Skin of body (tissue), 3 donors: ENCODE measurements at places on chromosomes 1 and 21. TPM values are rescaled to one million over a fixed set of nuclear protein-coding genes. Genes with fewer than 3 reads are reported as not detected.

- DNase-seq, result peak; percentile 88
Observed at GRCh38 chr1:198935306-198935921, 296.6 kb downstream of the PTPRC start.

GRCh38 chr1:243489681-243490546, 234.1 kb downstream of the SDCCAG8 start:
- no peak for DNase-seq

DNA sequence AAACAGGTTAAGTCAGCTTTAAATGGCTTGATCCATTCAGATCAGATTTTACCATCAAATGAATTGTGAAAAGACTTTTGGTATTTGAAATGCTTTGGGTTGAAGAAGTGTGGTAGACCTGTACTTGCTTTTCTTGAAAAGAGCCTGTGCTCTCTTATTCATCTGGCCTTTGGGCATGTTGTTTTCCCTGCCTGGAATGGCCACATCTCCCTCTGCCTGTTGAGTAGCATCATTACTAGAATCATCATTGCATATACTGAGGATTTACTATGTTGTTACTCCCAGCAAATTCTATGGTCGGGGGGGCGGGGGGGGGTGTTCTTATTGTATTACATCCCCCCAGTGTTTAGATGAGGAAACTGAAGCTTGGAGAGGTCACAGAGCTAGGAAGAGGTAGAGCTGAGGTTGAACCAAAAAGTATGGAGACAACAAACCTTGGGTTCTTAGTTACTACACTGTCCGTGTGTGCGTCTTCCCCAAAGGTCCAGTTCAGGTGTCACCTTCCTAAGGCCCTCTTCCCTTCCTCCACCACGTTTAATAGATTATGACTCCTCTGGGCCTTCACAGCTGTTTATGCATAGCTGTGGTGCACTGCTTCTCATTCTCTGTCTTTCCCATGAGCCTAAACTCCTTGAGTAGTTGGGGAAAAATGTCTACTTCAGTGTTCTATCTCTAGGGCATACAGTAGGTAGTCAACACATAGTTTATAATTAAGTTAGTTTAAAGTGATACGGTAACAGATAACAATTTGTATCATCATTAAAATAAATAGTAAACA, 246.4 kb upstream of the HOOK1 start:
- DNase-seq, result no peak

DNA sequence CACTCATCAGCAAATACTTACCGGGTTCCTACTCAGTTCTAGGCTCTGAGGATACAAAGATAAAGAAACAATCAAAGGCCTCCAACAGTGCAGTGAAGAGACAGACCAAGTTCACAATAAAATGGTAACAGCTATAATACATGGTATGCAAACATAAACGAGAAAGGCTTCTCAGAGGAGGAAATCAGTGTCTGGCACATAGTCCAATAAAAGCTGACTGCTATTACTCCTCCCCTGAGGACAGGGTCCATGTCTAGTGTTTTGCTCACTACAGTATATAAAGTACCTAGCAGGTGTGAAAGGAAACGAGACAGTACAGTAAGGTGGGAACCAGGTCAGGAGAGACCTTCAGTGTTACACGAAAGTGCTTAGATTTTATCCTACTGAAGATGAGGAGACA, 4.3 kb downstream of the RBM34 start:
- no peak for DNase-seq

Gene TNFRSF1B
- total RNA-seq, result 12.5 TPM

- no peak for DNase-seq
Observed at GRCh38 chr1:58249737-58250586, 296.6 kb downstream of the OMA1 start.

- DNase-seq, result no peak
Observed at GRCh38 chr1:234214911-234215892, 158.1 kb upstream of the COA6 start.

- DNase-seq, result no peak
Observed at GRCh38 chr21:38820471-38821239, 14.9 kb downstream of the ETS2 start.

DNA sequence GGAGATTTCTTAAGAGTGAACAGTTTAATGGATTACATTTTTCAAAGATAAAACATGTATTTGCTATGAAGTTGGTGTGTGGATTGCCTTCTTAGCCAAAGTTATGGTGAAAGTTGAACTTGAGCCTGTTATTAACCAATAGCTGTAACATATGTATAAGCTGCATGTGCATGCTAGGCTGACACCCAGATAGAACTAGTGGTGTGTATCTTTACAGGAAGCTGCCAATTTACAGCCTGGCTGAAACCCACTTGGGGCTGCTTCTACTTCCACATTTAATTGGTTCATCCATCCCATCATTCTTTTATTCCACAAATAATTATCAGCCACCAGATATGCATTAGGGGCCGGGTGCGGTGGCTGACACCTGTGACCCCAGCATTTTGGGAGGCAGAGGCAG, 3.3 kb downstream of the PLA2G5 start:
- no peak for DNase-seq

- no peak for DNase-seq
Observed at GRCh38 chr1:3914331-3914851, 14.3 kb upstream of the C1orf174 start.

Gene HAO2
- total RNA-seq, result 0.20 TPM

Gene KLHDC9
- not detected for total RNA-seq

GRCh38 chr1:43445606-43446387, 7.9 kb downstream of the HYI start:
- no peak for DNase-seq

Gene CD46
- 139 TPM for total RNA-seq

- DNase-seq, result no peak
Observed at GRCh38 chr1:36352125-36352909, 28.9 kb upstream of the EVA1B start.

GRCh38 chr1:54987427-54987826, 7.0 kb downstream of the TMEM61 start:
- no peak for DNase-seq

Gene HORMAD1
- 0.39 TPM for total RNA-seq

Gene CFAP126
- total RNA-seq, result not detected

DNA sequence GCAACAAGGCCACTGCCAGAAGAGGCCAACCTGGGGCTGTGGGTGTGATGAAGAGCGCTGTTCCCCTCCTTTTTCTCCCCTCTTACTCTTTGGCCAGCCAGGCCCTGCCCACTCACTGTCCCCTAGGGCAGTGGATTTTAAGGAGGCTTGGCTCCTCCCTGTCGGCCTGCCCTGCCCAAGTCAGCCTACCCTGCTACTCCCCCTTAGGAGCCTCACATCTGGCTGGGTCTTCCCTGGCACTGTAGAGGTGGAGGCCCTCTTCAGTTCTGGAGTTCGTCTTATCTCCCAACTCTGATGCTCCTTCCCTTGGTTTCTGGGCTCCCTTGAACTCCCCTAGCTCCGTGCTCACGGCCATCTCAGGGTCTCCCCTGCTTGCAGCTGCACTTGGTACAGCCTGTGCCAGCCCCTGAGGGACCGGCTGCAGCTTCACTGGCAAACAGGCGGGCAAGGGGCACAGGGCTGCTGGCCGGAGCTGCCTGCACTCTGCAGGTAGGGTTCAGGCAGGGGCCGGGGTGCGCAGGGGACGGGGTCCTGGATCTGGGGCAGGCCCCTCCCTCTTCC, 4.0 kb downstream of the AMPD2 start:
- DNase-seq, result no peak

Gene GPA33
- total RNA-seq, result 0.10 TPM

GRCh38 chr1:41144285-41144684, 97.8 kb downstream of the SCMH1 start:
- no peak for DNase-seq

Gene HLCS
- total RNA-seq, result 14.5 TPM

DNA sequence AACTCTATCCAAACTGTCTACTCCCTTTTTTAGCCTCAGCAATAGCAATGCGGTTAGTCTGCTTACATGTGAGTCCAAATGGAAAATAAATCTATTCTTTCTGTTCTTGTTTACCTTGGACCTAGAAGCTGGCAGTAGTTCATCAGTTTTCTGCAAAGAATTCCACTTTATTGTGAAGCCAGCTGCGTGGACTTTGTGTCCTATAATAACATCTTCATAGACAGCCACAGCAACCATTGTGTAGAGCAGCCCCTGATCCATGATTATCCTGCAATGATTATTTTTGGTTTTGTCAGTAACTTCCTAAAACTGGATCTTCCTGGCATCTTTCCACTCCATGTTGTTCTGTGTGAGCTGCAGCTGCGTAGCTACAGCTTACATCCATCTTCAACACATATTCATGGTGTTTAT, 408.7 kb downstream of the NUF2 start:
- no peak for DNase-seq

GRCh38 chr21:39353295-39353694, 4.4 kb upstream of the HMGN1 start:
- DNase-seq, result no peak

- DNase-seq, result no peak
Observed at GRCh38 chr1:44316231-44316759, 38.8 kb downstream of the ERI3 start.

- DNase-seq, result no peak
Observed at GRCh38 chr1:184802354-184803179, 47.9 kb upstream of the EDEM3 start.

Gene CCDC17
- 0.79 TPM for total RNA-seq

- no peak for DNase-seq
Observed at GRCh38 chr21:18476639-18477038, 73.1 kb upstream of the TMPRSS15 start.

Gene HES3
- total RNA-seq, result not detected

Gene MFSD2A
- total RNA-seq, result 16.2 TPM

DNA sequence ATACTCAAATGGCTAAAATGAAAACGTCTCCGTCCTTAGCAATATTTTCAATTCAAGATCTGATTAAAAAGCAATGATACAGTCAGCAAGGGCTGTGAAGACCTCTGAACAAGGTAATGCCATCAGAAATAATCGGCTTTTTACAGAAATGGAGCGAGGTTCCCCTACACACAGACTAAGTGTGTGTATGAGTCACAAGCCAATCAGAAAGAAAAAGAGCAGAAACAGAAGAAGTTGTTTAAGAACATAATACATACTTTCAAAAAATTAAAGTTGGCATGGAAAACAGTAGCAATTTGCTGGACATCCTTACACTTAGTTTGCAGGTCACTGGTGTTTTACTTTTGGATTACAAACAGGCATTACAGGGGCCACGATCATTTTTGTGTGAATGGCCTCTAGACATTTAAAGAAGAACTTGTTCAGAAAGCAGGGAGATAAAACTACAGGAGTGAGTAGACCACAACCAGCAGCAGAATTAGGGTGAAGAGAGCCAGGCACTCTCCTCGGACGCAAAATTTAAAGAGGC, 350.0 kb upstream of the RUNX1 start:
- DNase-seq, result no peak

Gene ZNF648
- 0.89 TPM for total RNA-seq

- DNase-seq, result no peak
Observed at GRCh38 chr1:218537122-218537913, 192.2 kb downstream of the TGFB2 start.

Gene GAS5
- total RNA-seq, result 492 TPM

DNA sequence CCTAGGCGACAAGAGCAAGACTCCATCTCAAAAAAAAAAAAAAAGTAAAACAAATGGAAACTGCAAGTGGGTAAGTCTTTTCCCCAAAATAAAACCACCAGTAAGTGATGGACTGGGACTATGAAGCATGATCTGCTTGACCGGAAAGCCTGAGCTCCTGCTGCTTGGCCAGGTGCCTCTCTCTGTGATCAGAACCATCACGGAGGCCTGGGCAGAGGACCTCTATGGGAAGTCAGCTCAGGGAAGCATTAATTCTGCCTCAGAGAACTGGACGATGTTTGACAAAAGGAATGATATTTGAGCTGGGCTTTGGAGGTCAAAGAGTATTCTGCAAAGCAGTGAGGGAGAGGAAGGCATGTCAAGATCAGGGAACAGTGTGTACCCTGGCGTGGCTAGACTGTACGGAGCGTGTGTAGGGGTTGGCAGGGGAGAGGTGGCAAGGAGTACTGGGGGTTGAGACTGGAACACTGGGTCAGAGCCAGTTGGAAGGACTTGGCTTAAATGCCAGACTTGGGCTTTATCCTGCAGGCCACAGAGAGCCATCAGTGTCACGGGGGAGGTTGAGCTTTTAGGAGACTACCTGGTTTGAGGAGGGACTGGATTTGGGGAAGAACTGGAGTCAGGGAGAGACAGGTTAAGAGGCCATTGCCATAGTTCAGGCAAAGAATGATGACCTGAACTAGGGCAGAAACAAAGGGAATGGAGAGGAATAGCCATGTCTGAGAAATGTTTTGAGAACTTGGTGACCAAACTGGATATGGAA, 16.4 kb downstream of the ATP1A2 start:
- no peak for DNase-seq

DNA sequence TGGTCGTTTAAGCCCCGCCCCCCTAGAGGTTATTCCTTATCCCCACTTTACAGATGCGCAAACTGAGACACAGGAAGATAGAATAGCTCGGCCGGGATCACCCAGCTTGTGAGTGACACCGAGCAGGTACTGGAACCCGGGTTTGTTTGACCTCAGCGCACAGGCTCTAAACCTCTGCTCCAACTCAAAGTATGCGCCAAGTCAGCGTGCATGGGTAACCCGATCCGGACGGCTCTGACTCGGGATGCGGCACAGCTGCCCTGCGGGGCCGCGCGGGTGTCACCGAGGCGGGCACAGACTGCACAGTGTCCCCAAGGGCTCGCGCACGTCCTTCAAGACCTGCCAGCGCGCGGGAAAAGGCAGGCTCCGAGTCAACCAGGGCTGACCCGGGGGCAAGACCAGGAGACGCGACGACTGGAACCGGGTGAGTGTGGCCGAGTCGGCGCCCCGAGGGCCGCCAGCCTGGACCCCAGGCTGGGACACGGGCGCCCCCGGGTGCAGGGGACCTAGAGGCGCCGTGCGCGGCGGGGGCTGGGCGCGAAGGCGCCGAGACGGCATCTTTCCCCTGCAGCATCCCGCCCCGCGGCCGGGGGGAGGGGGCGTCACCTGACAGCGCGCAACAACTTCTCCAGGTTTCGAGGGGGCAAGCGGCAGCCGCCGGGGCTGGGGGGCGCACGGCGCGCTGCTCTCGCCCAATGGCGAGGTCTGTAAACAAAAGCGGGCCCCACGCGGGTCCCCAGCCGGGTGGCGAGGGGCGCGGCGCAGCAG, 101.9 kb upstream of the SOD1 start:
- no peak for DNase-seq

DNA sequence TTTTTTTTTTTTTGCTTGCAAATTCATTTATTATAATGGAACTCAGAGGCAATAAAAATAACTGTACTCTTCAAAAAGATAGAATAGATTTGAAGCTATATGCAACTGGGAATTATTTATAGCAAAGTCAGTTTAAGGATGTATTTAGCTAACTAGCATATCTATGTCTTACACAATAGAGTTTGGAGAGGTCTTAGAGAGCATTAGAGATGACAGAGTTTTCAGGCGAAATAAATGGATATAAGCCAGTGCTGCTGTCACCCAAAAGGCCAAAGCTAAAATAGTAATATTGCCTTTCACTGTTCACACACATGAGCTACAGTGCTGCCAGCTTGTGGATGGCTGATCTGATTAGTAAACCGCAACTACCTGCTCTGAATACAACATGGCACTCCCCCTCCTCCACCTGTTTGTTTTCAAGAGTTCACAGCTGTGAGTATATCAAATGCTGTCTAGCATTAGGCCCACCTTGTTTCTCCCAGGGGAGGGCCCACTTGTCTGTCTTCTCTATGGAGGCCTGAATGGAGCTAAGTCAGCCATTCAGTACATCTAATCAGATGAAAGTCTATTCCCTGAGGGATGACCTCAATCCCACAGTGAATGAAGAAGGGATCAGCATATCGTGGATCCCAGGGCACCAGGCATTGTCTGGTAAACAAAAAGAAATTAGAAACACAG, 25.2 kb upstream of the SSX2IP start:
- DNase-seq, result no peak
